ENCODE measurements at places on chromosomes 6 and 20.

- DNase-seq = no peak
These were observed 1.8 kb downstream of the CTSA start for GRCh38 chr20:45892828-45893500.

DNA sequence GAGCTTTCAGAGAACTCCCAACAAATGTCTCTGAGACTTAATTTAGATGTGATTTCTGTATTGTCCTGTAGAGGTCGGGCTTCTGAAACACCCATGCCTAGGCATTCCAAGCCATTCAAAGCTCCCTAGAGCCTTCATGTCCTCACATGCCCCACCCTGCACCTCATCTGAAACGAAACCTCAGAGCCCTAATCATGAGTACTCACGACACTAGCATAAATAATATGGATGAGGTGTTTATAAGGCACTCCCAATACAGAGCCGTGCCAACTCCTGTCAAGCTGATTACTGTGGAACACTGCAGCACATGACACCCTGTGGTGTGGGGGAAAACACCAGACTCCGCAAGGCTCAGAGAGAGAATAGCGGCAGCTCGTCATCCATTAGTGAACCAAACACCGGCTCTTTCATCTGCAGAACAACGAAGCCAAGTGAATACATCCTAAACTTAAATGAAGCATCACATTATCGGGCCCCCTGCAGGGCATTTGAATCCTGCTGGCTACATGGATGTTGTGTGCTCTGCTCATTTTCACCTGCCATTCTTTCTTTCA lies 83.8 kb downstream of the FNDC1 start:
- DNase-seq = peak; percentile 32

- no peak for DNase-seq
These were observed 82.1 kb downstream of the PREP start for GRCh38 chr6:105320765-105321164.

- no peak for DNase-seq
These were observed 9.9 kb downstream of the FOXF2 start for GRCh38 chr6:1399085-1399780.

GRCh38 chr6:42396720-42397119 lies 55.0 kb downstream of the TRERF1 start:
- DNase-seq = no peak

DNA sequence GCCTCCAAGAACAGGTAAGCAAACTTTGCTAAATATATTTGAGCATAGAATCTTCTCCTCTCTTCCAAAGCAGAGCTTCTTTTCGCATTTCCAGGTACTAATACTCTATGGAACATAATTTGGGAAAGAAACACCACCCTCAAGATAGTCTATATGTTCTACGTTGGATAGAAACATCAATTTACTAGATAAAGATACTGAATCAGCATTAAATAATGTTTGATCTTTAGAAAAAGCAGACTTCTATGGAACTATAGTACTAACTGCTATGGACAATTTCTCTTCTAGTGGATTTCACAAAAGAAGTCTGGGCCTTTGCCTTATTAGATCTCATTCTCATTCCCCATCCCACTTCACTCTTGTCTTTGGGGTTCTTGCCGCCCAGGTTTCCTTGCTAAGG lies 103.0 kb downstream of the CDK19 start:
- DNase-seq = no peak

- peak; percentile 46 for DNase-seq
These were observed 42.8 kb upstream of the DYNLRB1 start for GRCh38 chr20:34473262-34473883.

DNA sequence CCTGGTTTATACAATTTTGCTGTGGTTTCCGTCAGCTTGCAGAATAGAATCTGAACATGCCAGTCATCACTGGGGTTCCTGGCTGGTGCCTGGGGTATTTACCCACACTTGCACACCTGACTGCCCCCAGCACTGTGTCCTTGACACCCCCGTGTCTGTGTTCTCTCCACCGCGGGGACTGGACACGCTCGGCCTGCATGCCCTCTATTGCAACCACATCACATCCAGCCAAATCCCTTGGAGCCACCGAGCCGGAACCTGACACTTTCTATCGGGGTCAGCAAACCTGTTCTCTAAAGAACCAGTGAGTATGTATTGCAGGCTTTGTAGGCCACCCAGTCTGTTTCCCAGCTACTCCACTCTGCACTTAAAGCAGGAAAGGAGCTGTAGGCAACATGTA lies 527.5 kb downstream of the PRKN start:
- no peak for DNase-seq

DNA sequence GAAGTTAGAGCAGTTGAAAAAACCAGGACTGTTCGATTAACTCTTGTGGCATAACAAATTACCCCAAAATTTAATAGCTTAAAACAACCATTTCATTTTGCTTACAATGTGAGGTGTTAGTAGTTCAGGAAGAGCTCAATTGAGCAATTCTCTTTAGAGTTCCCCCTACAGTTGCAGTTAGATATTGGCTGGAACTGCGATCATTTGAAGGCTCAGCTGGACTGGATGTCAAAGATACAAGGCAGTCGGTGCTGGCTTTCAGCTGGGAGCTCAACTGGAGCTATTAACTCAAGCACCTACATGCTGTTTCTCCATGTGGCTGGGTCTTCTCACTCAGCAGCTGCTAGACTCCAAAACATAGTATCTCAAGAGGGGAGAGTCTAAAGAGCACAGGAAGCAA lies 96.0 kb upstream of the LOC128125822 start:
- no peak for DNase-seq

GRCh38 chr20:60715172-60715571 lies 536.9 kb upstream of the CDH4 start:
- no peak for DNase-seq

DNA sequence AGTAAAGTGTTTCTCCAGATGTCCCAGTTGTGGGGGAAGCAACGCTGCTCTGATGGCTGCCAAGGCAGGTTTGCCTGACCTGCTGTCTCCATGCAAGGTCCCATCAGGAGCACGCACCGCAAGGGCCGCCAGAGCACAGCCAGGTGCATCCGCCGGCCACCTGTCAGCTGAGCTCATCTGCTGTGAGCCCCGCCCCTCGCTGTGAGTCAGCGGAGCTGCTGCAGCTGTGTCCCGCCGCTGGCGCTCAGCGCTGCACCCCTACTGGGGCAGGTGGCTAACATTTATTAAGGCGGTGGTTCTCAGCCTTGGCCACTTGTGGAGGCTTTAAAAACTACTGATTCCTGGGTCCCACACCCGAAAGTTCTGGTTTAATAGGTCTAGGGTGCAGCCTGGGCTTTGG lies 225.7 kb downstream of the UST start:
- no peak for DNase-seq

- peak; percentile 27 for DNase-seq
These were observed 7.6 kb downstream of the PTPN1 start for GRCh38 chr20:50517817-50518154.

GRCh38 chr20:63268256-63268655 lies 4.4 kb upstream of the ARFGAP1 start:
- DNase-seq = no peak

DNA sequence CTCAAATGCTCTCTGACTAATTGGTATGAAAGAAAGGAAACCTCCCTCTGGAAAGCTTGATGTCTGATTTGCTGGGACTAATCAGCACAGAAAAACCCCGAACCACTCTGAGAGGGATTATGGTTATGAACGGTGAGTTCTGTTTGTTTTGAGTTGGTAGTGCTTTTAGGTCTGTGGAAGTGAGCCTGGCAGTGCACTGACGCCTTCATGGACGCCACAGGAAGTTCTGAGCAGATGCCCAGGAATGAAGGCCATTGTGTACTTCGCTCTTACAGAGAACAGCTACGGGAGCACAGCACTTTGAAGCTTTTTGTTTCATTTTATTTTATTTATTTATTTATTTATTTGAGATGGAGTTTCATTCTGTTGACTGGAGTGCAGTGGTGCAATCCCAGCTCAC lies 754.1 kb downstream of the QKI start:
- DNase-seq = no peak

- no peak for DNase-seq
These were observed 29.1 kb upstream of the RGS17 start for GRCh38 chr6:153160221-153160620.

DNA sequence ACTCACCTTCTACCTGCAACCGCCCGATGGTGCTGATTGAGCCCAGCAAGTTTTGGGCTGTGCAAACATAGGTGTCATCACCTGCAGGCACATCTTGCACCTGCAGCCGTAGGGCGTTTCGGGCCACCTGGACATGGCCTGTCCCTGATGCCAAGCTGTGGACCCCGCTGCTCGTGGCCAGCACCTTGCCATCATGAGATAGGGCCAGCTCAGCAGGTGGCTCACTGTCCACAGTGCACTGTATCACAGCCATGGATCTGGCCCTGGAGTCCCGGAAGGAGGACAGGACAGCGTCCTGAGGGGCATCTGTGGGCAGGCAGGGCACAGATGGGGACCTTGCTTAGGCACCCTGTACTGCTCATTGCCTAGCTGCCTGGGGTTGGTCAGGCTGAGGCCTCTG lies 10.1 kb upstream of the ADAM33 start:
- no peak for DNase-seq

DNA sequence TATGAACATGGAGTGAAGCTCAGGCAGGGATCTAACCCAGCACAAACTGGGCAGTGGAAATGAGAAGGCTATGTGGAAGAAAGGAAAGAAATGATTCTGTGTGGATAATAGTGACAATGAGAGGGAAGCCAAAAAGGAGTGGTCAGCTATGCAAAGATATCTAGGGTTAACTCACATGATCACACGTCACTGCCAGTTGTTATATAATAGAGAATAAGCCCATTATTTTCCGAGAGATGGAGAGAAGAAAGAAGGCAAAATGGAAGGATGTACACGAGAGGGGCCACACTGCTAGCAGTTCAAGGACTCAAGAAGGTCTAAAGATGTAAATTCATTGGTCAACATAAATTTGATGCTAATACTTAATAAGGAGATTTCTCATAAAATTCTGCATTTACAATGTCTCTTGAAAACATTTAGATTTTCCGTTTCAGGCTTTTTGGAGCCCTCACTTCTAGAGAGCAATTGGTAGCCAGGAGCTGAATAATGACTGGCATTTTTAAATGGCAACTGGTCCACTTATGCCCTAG lies 18.8 kb upstream of the RCAN2 start:
- no peak for DNase-seq

- no peak for DNase-seq
These were observed 278.9 kb downstream of the CENPW start for GRCh38 chr6:126618639-126619343.

- DNase-seq = peak; percentile 77
These were observed 8.7 kb downstream of the ZNF335 start for GRCh38 chr20:45963059-45964005.

- DNase-seq = no peak
These were observed 4.2 kb downstream of the LRP11 start for GRCh38 chr6:149859938-149860337.

DNA sequence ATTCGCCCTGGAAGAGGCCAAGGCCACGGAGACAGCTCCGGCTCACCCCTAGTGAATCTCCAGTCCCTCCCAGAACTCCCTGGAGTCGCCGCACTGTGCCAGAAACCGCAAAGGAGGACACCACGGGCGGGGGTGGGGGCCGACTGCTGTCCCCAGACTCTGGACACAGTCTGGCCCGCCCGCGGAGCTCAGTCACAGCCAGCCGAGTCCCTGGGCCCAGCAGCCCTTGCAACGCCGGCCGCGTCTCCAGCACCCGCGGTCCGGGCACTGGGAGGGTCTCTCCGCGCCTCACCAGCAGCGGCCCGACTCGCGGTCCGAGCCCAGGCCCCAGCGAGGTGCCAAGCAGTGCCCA lies 518 bp downstream of the PEX6 start:
- peak; percentile 27 for DNase-seq

- no peak for DNase-seq
These were observed 1.9 kb downstream of the DHX16 start for GRCh38 chr6:30670760-30671527.

DNA sequence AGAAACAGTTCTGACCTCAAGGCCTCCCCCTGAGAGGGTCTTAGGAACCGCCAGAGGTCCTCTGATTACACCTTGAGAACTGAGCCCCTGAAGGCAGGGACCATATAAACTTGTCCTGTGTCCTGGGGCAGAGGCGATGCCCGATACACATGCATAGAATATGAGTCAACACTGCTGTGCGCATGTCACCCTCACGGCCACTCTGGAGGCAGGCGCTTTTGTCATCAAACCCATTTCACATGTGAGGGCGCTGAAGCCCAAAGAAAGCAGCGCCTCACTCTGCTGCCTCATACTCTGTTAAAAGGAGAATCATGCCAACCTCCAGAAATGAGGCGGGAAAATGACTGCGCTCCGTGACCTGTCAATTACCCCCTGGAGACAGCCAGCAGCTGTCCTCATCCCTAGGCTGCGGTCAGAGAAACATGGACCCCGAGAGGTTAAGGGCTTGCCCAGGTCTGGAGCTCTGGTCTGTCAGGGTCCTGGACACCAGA lies 158.3 kb downstream of the GRM4 start:
- DNase-seq = no peak

DNA sequence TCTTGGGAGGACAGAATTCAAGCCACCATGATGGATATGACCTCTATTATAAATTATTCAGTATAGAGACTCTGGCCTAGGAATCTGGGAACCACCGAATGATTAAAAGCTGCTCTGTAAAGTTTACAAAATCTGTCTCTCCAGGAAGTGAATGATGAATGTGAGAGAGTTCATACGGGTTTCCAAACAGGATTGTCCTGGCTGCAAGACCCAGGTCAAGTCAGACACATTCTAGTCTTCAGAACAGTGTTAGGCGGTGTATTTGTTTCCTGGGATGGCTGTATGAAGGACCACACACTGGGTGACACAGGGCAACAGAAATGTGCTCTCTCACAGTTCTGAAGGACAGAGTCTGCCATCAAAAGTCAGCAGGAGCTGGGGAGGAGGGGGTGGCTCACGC lies 222.4 kb downstream of the ZNF217 start:
- no peak for DNase-seq

DNA sequence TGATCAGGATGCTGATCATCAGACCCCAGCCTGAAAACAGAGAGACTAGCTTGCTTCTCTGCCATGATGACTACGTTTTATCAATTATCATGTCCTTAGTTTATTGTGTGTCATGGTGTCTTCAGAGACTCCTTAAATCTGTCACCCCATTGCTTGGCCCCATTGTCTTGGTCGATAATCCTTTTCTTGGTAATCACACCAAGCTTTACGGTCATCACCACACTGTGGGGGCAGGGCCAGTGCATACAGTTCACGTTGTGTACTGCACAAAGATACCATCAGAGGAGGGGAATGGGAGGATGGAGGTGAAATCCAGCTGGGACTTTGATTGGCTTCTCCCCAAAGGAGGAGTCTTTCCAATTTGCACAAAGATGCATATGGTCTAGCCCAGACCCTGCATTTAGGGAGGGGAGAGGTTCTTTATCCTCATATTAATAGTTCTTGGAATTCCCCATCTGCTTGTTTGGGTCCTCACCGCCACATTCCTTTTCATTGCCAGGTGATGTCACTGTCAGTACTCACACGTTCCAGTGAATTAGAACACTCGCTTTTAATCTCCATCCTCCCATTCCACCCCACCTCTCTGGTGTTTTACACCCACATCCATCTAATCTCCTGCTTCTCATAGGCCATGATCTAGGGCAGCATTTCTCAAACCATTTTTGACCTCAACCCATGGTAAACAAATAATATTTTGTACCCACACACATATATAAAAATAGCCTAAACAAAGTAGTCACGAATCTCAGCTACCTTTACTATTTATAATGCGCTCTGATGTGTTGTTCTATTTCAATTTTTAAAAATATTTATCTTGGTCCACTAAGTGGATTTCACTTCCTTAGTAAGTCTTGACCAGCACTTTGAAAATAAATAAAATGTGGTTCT lies 5.7 kb downstream of the ETV7 start:
- no peak for DNase-seq

All from hematopoietic multipotent progenitor cell treated with erythropoietin and hydrocortisone succinate and interleukin-3 and kit ligand, for 17 days (in vitro differentiated cells).